A549 treated with Mapracorat at 1 μM for 4 hours (cell line): ENCODE measurements at places on chromosomes 11 and 22. TPM values are rescaled to one million over a fixed set of nuclear protein-coding genes. Genes with fewer than 3 reads are reported as not detected.

The GDPD4 gene
- total RNA-seq, result not detected in 5 replicates

The MYOD1 gene
- not detected in 5 replicates for total RNA-seq

The MUC5AC gene
- total RNA-seq, result 1.1 to 2.7 TPM (median 1.8 TPM) in 5 replicates

The RBMXL2 gene
- not detected in 5 replicates for total RNA-seq

The MMP1 gene
- total RNA-seq, result 0.42 to 1.1 TPM (median 0.79 TPM) in 5 replicates

The GGTLC3 gene
- total RNA-seq, result not detected in 5 replicates

The DEUP1 gene
- total RNA-seq, result not detected in 5 replicates

The SGSM1 gene
- total RNA-seq, result 0.24 to 0.76 TPM (median 0.58 TPM) in 5 replicates

The SCO2 gene
- 3.8 to 10.3 TPM (median 5.2 TPM) in 5 replicates for total RNA-seq

The NRXN2 gene
- 0.16 to 0.62 TPM (median 0.35 TPM) in 5 replicates for total RNA-seq

The C22orf42 gene
- total RNA-seq, result not detected in 5 replicates

The ZDHHC5 gene
- total RNA-seq, result 68.3 to 76.4 TPM (median 69.7 TPM) in 5 replicates

The AQP11 gene
- 0.94 to 1.7 TPM (median 1.6 TPM) in 5 replicates for total RNA-seq

The KRTAP5-7 gene
- total RNA-seq, result not detected in 5 replicates

The SERHL2 gene
- 0.28 to 0.56 TPM (median 0.29 TPM) in 5 replicates for total RNA-seq

The ALDH3B1 gene
- total RNA-seq, result 119 to 141 TPM (median 133 TPM) in 5 replicates

The BBOX1 gene
- total RNA-seq, result not detected in 5 replicates

The POTEH gene
- total RNA-seq, result not detected in 5 replicates

The PRODH gene
- total RNA-seq, result 0.77 to 1.4 TPM (median 1.3 TPM) in 5 replicates

The LINC01488 gene
- not detected in 5 replicates for total RNA-seq

The PNPLA3 gene
- total RNA-seq, result 0.45 to 1.6 TPM (median 0.99 TPM) in 5 replicates

The CDKN1C gene
- total RNA-seq, result 4.6 to 7.3 TPM (median 6.2 TPM) in 5 replicates

The TRIM77 gene
- not detected in 5 replicates for total RNA-seq

The NTM gene
- not detected in 5 replicates for total RNA-seq

The ZNF280B gene
- 1.0 to 1.8 TPM (median 1.4 TPM) in 5 replicates for total RNA-seq

The OR5B21 gene
- not detected in 5 replicates for total RNA-seq

The ROM1 gene
- 3.5 to 4.8 TPM (median 4.3 TPM) in 5 replicates for total RNA-seq

The OR52I1 gene
- total RNA-seq, result not detected in 5 replicates

The GUCD1 gene
- 47.8 to 63.4 TPM (median 53.0 TPM) in 5 replicates for total RNA-seq

The THRSP gene
- not detected in 5 replicates for total RNA-seq

The DDTL gene
- 1.6 to 2.1 TPM (median 1.9 TPM) in 5 replicates for total RNA-seq

The C11orf42 gene
- not detected in 5 replicates for total RNA-seq

The OR10A2 gene
- not detected in 5 replicates for total RNA-seq

The TBX10 gene
- not detected in 5 replicates for total RNA-seq

The HBD gene
- total RNA-seq, result not detected in 5 replicates

The TRPC6 gene
- total RNA-seq, result 0.60 to 0.96 TPM (median 0.73 TPM) in 5 replicates

The SYCE3 gene
- 0.45 TPM in 1 of 5 replicates, not detected in the others for total RNA-seq

The SCN4B gene
- total RNA-seq, result 0.02 to 0.05 TPM (median 0.03 TPM) in 3 of 5 replicates, not detected in the others

The MOV10L1 gene
- total RNA-seq, result not detected in 5 replicates

The OR5AR1 gene
- not detected in 5 replicates for total RNA-seq

The MIOX gene
- 0.11 TPM in 1 of 5 replicates, not detected in the others for total RNA-seq

The CFAP300 gene
- total RNA-seq, result 5.4 to 7.2 TPM (median 6.1 TPM) in 5 replicates

The SCGB1D2 gene
- 0.48 TPM in 1 of 5 replicates, not detected in the others for total RNA-seq

The TESMIN gene
- 3.3 to 7.6 TPM (median 6.7 TPM) in 5 replicates for total RNA-seq

The LIN7C gene
- total RNA-seq, result 5.3 to 8.2 TPM (median 6.1 TPM) in 5 replicates

The EFCAB6 gene
- total RNA-seq, result 0.23 to 0.91 TPM (median 0.48 TPM) in 5 replicates

The HORMAD2 gene
- total RNA-seq, result not detected in 5 replicates

The GNAZ gene
- 2.3 to 2.9 TPM (median 2.5 TPM) in 5 replicates for total RNA-seq
